Body of pancreas (tissue), 4 donors: ENCODE measurements at places on chromosomes 5 and 9. TPM values are rescaled to one million over a fixed set of nuclear protein-coding genes. Genes with fewer than 3 reads are reported as not detected.
A peak's percentile ranks its signal among the peaks of the same experiment; 100 is the strongest.

DNA sequence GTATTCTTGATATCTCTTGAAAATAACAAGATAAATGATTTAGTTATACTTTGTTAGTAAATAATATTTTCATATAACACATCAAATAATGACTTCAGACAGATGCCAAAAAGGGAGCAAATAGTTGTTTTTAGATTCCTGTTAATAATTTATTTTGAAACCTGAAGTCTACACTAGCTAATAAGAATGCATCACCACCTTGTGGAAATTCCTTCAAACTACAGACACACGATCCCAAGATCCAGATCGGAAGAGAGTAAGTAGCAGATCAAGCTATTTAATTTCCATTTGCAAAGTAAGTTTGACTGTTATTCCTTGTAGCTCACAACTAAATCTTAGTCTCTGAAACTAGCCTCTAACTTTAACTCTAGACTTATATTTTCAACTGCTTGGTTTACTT lies 35.5 kb upstream of the ISL1 start:
- H3K27ac ChIP-seq = no peak overlapping the region
- DNase-seq = no peak
- H3K27me3 ChIP-seq = no peaks in the 10 kb centered on the region
- H3K4me3 ChIP-seq = no peak overlapping the region

DNA sequence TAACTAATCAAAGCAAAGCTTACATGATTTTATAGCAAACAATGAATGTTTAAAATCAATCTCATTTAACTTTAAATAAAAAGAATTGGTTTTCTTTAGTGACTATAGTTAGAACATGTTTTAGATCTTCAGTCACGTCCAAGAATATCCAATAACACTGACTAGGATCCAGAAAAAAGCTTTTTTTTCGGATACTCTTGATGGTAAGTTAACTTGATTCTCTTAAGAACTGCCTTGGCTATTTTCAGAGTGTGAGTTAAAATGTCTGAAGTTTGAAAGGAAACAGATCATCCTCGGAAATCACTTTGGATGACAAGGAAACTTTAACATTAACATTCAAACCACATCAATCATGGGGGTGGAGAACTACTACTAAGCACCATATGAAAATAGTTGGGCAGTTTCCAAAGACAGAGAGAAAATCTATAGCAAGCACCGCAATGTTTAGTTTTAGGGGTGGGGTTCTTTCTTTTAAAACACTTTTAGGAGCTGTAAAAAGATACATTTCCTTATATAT lies 83.7 kb upstream of the SLC27A6 start:
- H3K4me1 ChIP-seq = no peaks in the 10 kb centered on the region
- no peak overlapping the region for H3K4me3 ChIP-seq
- H3K27ac ChIP-seq = no peak overlapping the region
- H3K36me3 ChIP-seq = no peaks in the 10 kb centered on the region

DNA sequence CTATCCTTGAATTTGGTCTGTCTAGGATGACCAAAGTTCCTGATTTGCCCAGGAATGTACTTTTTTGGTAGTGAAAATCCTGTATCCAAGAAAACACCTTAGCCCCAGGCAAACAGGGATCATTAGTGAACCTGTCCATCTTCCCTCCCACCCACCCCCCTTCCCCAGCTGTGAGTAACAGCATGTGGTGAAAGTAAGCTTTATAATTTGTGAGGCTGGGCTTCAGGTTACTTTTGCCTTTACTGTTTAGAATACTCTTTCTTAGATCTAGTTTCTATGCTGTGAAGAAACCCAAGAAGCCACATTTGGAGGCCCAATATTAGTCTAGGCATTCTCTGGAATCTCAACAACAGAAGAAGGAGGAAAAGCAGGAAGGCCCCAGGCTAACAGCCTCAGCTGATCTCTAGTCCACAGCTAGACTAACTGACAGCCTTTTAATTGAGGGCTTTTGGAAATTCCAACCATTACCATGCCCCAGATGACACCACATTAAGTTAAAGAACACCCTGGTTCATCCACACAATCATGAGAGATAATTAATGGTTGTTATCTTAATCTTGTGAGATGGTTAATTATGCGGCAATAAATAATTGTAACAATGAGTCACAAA lies 703.0 kb upstream of the NUDT12 start:
- H3K4me1 ChIP-seq = no peaks in the 10 kb centered on the region
- DNase-seq = no peak
- no peak overlapping the region for H3K4me3 ChIP-seq
- no peak overlapping the region for H3K27ac ChIP-seq
- H3K36me3 ChIP-seq = no peaks in the 10 kb centered on the region

GRCh38 chr9:15231788-15232635 lies 75.0 kb downstream of the TTC39B start:
- no peak overlapping the region for H3K27ac ChIP-seq
- no peak for DNase-seq
- H3K4me1 ChIP-seq = no peaks in the 10 kb centered on the region
- H3K4me3 ChIP-seq = no peak overlapping the region
- no peaks in the 10 kb centered on the region for H3K36me3 ChIP-seq
- no peaks in the 10 kb centered on the region for H3K27me3 ChIP-seq

GRCh38 chr9:79256691-79257213 lies 315.0 kb upstream of the TLE4 start:
- peaks cover 15% of the 10 kb centered on the region for H3K4me1 ChIP-seq
- no peaks in the 10 kb centered on the region for H3K36me3 ChIP-seq
- H3K27me3 ChIP-seq = no peaks in the 10 kb centered on the region
- peak; percentile 45 for DNase-seq
- H3K4me3 ChIP-seq = no peak overlapping the region

Gene CCDC183
- total RNA-seq = 3.3 TPM

- no peak overlapping the region for H3K4me3 ChIP-seq
- H3K27me3 ChIP-seq = no peaks in the 10 kb centered on the region
- no peak overlapping the region for H3K27ac ChIP-seq
Measured at GRCh38 chr9:37840560-37841194, 40.1 kb downstream of the DCAF10 start.

Gene FOCAD
- 21.5 TPM for total RNA-seq

- no peak overlapping the region for H3K27ac ChIP-seq
- H3K4me1 ChIP-seq = no peaks in the 10 kb centered on the region
- no peak overlapping the region for H3K4me3 ChIP-seq
- H3K36me3 ChIP-seq = no peaks in the 10 kb centered on the region
- DNase-seq = no peak
Measured at GRCh38 chr9:1880038-1880565, 135.0 kb upstream of the SMARCA2 start.

DNA sequence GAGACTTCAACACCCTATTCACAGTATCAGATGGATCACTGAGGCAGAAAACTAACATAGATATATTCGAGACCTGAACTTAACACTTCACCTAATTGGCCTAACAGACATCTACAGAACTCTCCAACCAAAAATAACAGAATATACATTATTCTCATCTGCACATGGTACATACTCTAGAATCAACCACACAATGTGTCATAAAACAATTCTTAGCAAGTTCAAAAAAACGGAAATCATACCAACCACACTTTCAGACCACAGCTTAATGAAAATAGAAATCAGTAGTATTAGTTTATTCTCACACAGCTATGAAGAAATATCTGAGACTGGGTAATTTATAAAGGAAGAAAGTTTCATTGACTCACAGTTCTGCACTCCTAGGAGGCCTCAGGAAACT lies 387.9 kb downstream of the DEPDC1B start:
- no peaks in the 10 kb centered on the region for H3K27me3 ChIP-seq
- H3K4me1 ChIP-seq = no peaks in the 10 kb centered on the region
- no peaks in the 10 kb centered on the region for H3K36me3 ChIP-seq
- no peak for DNase-seq
- H3K27ac ChIP-seq = no peak overlapping the region

Gene GPR21
- total RNA-seq = not detected

DNA sequence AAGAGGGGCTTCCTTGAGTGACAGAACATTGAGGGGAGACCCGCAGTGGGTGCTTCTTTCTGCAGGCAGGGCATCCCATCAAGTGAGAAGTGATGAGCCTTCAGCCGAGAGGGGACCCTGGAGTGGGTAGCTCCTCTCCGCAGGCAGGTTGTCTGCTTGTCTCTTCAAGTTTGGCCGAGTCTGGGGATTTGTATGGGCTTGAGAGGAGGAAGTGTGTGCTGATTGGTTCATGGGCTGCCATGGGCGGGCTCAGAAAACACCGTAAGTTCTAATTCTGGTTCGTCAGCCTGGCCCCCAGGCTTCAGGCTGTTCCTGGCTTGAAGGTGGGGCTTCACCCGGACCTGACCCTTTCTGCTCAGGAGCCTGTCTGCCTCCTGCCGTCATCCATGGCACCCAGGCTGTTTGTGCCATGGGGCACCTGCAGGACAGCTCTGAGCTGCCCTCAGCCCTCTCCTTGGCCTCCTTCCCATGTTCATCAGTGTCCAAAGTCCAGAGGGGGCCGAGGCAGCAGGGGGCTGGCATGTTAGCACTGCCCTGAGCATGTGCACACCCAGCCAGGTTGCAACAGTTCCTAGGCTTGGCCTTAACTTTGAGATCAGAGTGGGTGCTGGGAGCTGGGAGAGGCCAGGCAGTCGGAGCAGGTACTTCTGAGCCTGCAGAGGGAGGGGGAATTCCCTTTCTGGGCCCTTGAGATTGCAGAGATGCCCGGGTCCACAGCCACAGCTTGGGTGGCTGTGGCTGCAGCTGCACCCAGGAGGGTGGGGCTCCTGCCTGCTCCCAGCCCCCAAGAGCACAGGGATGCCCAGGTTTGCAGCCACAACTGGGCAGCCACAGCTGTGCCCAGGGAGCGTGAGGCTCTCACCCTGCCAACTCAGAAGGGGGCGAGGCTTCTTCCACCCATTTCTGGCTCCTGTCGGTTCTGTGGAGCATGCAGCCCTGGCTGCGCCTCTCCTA lies 13.5 kb upstream of the DHFR start:
- peaks cover 5% of the 10 kb centered on the region for H3K36me3 ChIP-seq
- H3K27me3 ChIP-seq = no peaks in the 10 kb centered on the region
- no peak overlapping the region for H3K27ac ChIP-seq
- H3K4me3 ChIP-seq = no peak overlapping the region

Gene WNT8A
- total RNA-seq = not detected

DNA sequence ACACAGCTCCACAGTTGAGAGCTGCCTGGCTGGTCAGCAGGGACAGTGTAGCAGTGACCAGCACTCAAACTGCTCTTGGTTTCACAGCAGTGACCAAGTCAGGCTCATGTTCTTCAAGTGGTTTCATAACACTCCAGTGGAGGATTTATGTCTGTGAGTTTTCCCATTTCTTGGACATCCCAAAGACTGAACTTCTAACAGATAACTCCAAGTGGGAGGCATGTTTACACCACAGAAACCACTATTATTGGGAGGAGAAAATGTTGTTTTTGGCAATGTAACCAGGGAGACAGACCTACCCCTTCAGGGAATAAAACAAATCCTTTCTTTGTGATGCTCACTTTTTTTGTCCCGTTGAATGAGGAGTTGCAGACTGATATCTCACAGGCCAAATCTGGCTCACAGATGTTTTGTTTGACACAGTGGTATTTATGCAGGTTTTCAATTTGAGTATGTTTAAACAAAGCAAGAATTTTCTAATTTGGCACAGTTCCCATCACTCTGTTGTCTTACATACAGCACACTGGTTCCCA lies 141.5 kb downstream of the RMI1 start:
- no peaks in the 10 kb centered on the region for H3K27me3 ChIP-seq
- no peaks in the 10 kb centered on the region for H3K36me3 ChIP-seq
- H3K4me3 ChIP-seq = no peak overlapping the region
- no peak for DNase-seq
- no peak overlapping the region for H3K27ac ChIP-seq

Gene PKD2L2
- total RNA-seq = not detected

Gene C5
- 7.3 TPM for total RNA-seq

DNA sequence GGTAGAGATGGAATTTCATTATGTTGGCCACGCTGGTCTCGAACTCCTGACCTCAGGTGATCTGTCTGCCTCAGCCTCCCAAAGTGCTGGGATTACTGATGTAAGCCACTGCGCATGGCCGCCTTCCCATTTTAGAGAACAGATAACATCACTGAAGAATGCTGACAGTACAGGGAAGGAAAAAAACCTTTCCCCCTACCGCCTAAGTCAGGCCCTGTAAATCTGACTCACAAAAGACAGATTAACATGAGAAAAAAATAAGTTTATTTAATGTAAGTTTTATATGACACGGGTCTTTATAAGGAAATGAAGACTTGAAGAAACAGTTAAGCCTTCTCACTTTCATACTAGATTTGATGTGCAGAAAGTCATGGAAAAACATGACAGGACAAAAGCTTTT lies 227.2 kb upstream of the ZNF608 start:
- no peaks in the 10 kb centered on the region for H3K36me3 ChIP-seq
- H3K27ac ChIP-seq = no peak overlapping the region
- H3K27me3 ChIP-seq = no peaks in the 10 kb centered on the region
- H3K4me3 ChIP-seq = no peak overlapping the region

DNA sequence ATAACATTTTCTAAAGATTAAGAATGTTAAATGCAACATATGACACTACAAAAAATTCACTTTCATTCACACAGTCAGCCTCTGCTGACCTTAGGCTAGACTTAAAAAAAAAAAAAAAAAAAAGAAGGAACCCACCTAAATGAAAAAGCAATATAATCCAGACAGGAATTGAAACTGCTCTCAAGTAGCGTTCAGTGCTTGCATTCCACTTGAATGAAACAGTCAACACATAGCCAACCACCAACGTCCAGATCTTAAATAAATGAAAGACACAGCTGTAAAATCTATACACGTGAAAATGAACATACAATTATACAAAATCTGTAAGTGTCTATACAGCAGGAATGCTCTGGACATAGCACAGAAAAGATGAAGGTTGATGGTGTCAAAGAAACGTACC lies 11.4 kb downstream of the TMEM245 start:
- no peak for DNase-seq
- peaks cover 67% of the 10 kb centered on the region for H3K4me1 ChIP-seq
- no peaks in the 10 kb centered on the region for H3K27me3 ChIP-seq
- H3K27ac ChIP-seq = no peak overlapping the region
- H3K4me3 ChIP-seq = no peak overlapping the region

DNA sequence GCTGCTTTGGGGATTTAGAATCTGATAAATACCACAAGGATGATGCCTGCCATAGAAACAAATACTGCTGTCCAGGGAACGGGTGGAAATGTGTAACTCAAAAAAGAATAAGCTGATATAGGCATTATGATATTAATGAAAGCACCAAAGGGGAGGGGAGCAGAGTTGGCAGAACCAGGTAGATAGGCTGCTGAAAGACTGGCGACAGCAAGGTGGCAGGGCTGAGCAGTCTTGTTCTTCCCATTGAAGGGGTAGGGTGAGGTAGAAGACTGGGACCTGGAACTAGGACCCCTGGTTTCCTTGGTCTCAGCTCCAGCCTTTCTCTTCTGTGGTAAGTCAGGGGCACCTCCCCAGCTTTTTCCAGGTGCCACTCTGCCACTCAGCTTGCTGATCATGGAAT lies 31.4 kb upstream of the TMOD1 start:
- no peak for DNase-seq
- H3K36me3 ChIP-seq = peaks cover 3% of the 10 kb centered on the region
- no peaks in the 10 kb centered on the region for H3K27me3 ChIP-seq

DNA sequence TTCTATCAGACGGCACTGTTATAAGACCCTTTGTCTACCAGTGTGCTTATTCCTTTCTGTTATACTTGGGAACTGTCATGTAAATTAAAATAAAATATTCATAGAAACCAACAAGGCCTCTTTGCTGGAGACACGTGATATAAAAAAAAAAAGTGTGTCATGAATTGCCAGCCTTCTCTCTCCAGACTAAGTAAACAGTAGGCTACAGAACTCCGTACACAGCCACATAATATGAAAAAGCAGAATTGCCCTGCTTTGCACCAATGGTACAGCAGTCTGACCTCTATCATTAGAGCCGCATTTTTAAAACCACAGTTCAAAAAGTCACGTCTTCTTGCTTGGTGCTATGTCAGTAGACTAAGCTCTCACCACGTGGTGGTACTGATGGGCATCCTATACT lies 231.3 kb downstream of the SEMA5A start:
- H3K4me1 ChIP-seq = no peaks in the 10 kb centered on the region
- no peak overlapping the region for H3K27ac ChIP-seq
- no peaks in the 10 kb centered on the region for H3K36me3 ChIP-seq
- no peak for DNase-seq
- H3K4me3 ChIP-seq = no peak overlapping the region
